D341Med (cell line): ENCODE measurements at places on chromosomes 1 and 21.
A peak's percentile ranks its signal among the peaks of the same experiment; 100 is the strongest.

- peak; percentile 91 for DNase-seq
Observed at GRCh38 chr1:11838349-11839272, 9.0 kb downstream of the NPPA start.

DNA sequence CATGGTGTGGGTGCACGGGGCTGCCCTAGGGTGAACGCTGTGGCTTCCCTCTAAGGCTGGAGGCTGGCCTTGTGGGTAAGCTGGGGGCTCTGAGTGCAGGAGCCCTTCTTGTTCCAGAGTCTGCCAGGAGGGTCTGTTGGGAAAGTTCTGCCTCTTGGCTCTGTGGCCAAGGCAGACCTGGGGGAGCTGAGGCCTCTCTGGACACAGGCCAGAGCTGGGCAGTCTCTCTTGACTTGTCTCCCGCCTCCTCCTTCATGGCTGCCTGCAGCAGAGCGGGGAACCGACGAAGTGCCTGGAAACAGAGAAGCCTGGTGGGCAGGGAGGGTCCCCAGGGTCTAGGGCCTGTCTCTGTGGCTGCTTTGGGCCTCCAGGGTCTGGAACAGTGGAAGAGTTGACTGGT is 30.3 kb upstream of the PEX10 start:
- DNase-seq, result no peak

- no peak for DNase-seq
Observed at GRCh38 chr1:66480162-66480561, 53.8 kb upstream of the SGIP1 start.

- DNase-seq, result no peak
Observed at GRCh38 chr1:2252423-2252822, 24.3 kb downstream of the SKI start.

GRCh38 chr1:228542376-228542775 is 55.2 kb downstream of the RNF187 start:
- no peak for DNase-seq

- DNase-seq, result no peak
Observed at GRCh38 chr1:39294531-39294930, 90.0 kb downstream of the MACF1 start.

GRCh38 chr1:1332031-1332755 is 1.1 kb downstream of the TAS1R3 start:
- DNase-seq, result no peak

- DNase-seq, result no peak
Observed at GRCh38 chr1:65230731-65231481, 78.4 kb upstream of the DNAJC6 start.

- no peak for DNase-seq
Observed at GRCh38 chr1:220313576-220313975, 41.3 kb upstream of the RAB3GAP2 start.

DNA sequence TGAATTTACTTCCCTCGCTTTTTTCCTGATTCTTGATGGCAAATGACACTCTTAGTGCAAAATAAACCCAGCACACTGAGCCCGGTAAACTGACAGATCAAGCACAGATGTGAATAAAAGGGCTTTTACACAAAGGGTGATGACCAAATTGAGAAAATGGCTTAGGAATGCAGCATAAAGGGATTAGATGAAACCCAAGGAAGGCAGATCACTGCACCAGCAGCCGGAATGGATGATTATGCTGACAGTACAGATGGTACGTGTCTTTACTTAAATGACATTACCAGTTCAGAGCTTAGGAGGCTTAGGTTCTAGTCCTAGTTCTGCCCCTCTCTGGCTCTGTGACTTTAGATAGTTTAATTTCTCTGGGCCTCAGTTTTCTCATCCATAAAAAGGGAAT is 12.0 kb downstream of the PKP1 start:
- DNase-seq, result no peak
